Foreskin melanocyte (primary cell): ENCODE measurements at places on chromosomes 13 and 19.

DNA sequence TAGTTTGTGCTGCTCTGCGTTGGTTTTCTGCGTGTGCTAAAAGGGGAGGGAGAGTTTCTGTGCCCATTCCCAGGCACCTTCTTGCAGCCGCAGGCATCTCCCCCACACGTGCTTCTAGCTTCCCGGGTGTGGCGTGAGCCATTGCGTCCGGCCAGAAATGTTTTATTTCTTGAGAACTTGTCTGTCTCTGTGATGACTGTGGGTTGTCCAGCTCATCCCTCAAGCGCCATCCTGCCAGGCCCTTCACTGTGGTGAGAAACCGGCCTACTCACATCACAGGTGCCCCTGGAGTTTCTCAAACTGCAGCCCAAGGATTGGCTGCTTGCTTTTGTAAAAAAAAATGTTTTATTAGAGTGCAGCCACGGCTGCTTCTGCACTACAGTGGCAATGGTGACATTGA is 24.2 kb downstream of the EPN1 start:
- no peak for DNase-seq

GRCh38 chr13:31037874-31038500 is 105.5 kb downstream of the TEX26 start:
- no peak for DNase-seq

- no peak for DNase-seq
These were observed 51.5 kb upstream of the MRI1 start for GRCh38 chr19:13712767-13713201.

DNA sequence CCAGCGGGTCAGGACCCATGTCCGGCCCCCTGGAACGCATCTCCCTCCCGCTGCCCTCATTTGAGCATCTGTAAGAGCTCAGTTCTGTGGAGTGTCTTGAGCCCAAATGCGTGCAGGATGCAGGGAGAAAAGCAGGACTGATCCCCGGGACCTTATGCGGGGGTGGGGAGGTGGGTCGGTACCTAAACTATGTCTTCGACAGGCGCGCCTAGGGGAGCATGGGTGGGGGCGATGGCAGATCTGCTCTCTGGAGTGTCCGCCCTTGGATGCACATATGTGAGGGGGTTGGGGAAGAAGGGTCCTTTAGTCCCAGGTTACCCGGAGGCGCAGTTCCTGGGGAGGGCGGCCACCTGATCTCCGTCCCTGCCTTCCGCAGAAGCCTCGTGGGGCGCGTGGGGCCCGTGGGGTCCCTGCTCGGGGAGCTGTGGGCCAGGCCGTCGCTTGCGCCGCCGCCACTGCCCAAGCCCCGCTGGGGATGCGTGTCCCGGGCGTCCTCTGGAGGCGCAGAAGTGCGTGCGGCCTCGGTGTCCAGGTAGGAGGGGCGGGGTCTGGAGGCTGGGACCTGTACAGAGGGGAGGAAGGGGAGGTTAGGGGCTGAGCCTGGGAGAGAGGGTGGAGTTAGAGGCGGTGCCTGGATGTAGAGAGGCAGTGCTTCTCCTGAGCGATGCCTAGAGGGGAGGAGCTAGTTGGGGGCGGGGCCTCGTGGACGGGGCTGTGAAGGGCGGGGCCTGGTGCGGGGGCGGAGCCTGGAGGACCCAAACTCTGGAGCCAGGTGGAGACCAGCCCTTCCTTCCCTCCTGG is 2.9 kb downstream of the CILP2 start:
- no peak for DNase-seq

GRCh38 chr13:52921194-52921593 is 72.8 kb upstream of the PCDH8 start:
- DNase-seq, result no peak

DNA sequence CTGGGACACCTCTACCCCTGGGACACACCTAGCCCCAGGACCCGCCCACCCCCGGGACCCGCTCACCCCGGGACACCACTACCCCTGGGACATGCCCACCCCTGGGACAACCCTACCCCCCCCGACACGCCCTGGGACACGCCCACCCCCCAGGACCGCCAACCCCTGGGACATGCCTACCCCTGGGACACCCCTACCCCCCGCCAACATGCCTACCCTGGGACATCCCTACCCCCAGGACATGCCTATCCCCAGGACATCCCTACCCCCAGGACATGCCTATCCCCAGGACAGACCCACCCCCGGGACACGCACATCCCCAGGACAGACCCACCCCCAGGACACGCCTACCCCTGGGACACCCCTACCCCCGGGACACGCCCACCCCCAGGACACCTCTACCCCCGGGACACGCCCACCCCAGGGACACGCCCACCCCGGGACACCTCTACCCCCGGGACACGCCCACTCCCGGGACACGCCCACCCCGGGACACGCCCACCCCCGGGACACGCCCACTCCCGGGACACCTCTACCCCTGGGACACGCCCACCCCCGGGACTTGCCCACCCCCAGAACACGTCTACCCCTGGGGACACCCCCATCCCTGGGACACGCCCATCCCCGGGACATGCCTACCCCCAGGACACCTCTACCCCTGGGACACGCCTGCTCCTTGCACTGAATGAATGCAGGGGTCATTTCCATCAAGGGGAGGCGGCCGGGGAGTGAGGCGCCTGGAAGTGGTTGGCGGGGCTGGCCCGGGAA is 32.3 kb downstream of the ADPRHL1 start:
- no peak for DNase-seq

GRCh38 chr19:15991602-15992001 is 42.8 kb downstream of the OR10H4 start:
- DNase-seq, result no peak

DNA sequence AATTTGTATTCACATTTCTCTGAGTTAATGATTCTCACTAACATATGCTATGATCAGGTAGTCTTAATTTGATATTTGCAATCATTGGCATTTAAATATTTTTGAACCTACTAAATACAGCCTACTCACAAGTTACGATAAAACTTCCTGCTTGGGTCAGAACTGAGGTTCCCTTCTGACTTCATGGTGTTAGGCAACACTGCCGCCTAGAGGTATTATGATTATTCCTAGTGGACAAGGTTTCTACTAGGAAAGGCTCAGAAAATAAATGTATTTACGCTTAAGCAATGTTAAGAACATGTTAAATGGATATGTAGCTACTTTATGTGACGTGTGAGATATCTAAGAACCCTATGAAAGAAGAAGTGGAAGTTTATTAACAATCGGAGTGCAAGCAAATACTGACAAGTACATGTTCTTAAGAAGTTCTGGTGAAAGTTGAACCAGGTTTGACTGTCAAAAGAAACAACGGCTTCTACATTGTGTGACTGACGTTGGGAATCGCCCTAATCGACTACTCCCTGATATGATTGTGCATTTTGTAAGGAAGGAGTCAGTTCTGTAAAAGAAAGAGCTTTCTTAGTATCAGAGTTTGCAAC is 1395.8 kb downstream of the SLITRK5 start:
- DNase-seq, result peak; percentile 30

DNA sequence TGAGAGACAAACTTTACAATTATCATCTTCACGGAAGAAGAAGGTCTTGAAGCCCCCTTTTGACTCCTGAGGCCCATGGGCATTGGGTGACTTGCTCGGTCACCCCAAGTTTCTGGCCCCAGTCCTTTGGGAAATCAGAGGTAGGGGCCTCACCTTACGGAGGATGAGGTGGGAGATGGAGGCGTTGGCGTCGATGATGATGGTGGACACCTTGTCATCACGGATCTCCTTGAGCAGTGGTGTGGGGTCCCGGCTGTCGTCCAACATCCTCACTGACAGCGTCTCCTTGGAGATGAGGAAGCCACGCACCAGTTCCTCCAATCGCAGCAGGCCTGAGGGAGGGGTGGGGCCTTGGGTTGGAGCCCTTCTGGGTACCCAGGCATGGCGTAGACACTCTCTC is 10.8 kb downstream of the GRIK5 start:
- no peak for DNase-seq

DNA sequence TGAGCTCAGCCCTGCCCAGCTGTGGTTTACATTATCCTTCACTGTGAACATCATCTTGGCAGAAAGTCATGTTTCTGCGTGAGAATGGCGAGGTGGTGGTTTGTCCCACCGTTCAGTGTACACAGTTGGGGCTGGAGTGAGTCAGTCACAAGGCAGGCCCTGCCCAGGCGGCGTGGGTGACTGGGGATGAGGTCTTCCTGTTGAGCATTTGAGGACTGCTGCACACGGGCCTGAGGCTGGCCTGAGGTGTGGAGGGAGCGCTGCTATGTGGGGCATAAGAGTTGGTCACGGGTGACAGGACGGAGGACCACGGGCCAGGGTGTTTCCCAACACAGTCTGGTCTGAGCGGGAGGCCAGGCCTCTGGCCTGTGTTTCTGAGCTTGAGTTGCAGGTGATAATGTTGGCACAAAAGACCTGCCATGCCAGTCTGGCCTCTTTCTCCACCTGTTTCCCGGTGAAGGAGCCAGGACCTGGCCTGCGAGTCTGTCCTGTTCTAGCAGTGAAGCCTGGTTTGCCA is 13.4 kb upstream of the C19orf33 start:
- no peak for DNase-seq
